SJSA1 (cell line): ENCODE measurements at places on chromosomes 2 and 18. TPM values are rescaled to one million over a fixed set of nuclear protein-coding genes. Genes with fewer than 3 reads are reported as not detected.
A peak's percentile ranks its signal among the peaks of the same experiment; 100 is the strongest.

GRCh38 chr18:34221971-34222306 lies 2.8 kb downstream of the NOL4 start:
- DNase-seq, result no peak
- peaks cover 11% of the 10 kb centered on the region for H3K4me1 ChIP-seq
- H3K36me3 ChIP-seq, result no peaks in the 10 kb centered on the region
- H3K27me3 ChIP-seq, result peaks cover 75% of the 10 kb centered on the region

DNA sequence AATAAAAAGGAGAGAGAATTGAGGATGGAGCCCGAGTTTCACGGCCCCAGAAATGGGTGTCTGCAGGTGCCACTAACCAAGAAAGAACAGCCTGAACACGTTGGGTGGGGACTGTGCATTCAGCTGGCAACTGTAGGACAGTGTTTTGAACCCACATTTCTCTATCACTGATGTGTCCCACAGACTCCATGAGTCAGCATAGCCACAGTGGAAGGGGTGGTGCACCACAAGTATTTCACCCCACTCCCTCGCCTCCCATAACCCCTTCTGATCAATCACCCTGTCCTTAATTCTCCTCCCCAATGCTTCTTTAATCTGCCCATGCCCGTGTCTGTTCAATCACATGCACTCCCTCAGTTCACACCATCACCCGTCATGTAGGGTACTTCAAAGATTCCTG lies 291.5 kb downstream of the ZNF516 start:
- no peaks in the 10 kb centered on the region for H3K36me3 ChIP-seq
- H3K27me3 ChIP-seq, result no peaks in the 10 kb centered on the region; the same call in 1 of the 2 replicates
- H3K4me3 ChIP-seq, result no peak overlapping the region
- DNase-seq, result no peak

GRCh38 chr2:148939271-148939670 lies 64.2 kb downstream of the KIF5C start:
- H3K4me1 ChIP-seq, result no peaks in the 10 kb centered on the region
- no peak overlapping the region for H3K27ac ChIP-seq
- H3K27me3 ChIP-seq, result 0 out of 2 replicates have a peak, but pooled peaks cover 4% of the 10 kb centered on the region
- H3K36me3 ChIP-seq, result no peaks in the 10 kb centered on the region
- H3K4me3 ChIP-seq, result no peak overlapping the region

GRCh38 chr18:6948281-6949055 lies 169.1 kb downstream of the LAMA1 start:
- no peak overlapping the region for H3K27ac ChIP-seq
- no peaks in the 10 kb centered on the region for H3K27me3 ChIP-seq
- DNase-seq, result no peak
- no peak overlapping the region for H3K4me3 ChIP-seq

The ZNF532 gene
- total RNA-seq, result 31.1 and 52.6 TPM in 2 replicates

- no peak overlapping the region for H3K27ac ChIP-seq
- no peak overlapping the region for H3K4me3 ChIP-seq
- no peak for DNase-seq
- H3K27me3 ChIP-seq, result no peaks in the 10 kb centered on the region
Measured at GRCh38 chr2:108459441-108459840, 10.4 kb downstream of the GCC2 start.

- H3K36me3 ChIP-seq, result no peaks in the 10 kb centered on the region
- H3K4me1 ChIP-seq, result peaks cover 26% of the 10 kb centered on the region
- H3K27me3 ChIP-seq, result no peaks in the 10 kb centered on the region
- DNase-seq, result no peak
- no peak overlapping the region for H3K27ac ChIP-seq
Measured at GRCh38 chr2:100008956-100009355, 133.4 kb downstream of the AFF3 start.

The LIMS1 gene
- 106 and 169 TPM in 2 replicates for total RNA-seq

The DCC gene
- total RNA-seq, result not detected in 2 replicates

The LIPG gene
- 2.0 and 2.2 TPM in 2 replicates for total RNA-seq

DNA sequence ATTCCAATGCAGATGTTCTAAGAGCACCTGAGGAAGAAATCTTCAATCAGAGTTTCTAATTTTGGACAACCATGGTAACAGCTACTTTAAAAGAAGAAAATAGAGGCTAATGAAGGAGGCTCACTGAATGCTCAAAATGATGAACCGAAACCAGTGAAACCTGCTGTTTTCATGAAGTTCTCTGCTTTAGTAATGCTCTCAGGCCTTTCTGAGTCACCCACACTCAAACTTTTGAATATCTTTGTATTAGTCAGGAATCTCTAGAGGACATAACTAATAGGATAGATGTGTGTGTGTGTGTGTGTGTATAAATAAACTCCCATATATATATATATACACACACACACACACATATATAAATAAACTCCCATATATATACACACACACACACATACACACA lies 76.9 kb upstream of the RIT2 start:
- H3K27ac ChIP-seq, result no peak overlapping the region
- no peaks in the 10 kb centered on the region for H3K27me3 ChIP-seq

- H3K27ac ChIP-seq, result no peak overlapping the region
- DNase-seq, result no peak
- no peaks in the 10 kb centered on the region for H3K36me3 ChIP-seq
- no peaks in the 10 kb centered on the region for H3K4me1 ChIP-seq
Measured at GRCh38 chr2:221969087-221969829, 329.5 kb downstream of the PAX3 start.

- H3K4me1 ChIP-seq, result peaks cover 55% of the 10 kb centered on the region
- peaks cover 86% of the 10 kb centered on the region for H3K36me3 ChIP-seq
- H3K27ac ChIP-seq, result peak overlapping the region; percentile 77
- H3K27me3 ChIP-seq, result no peaks in the 10 kb centered on the region
- no peak overlapping the region for H3K4me3 ChIP-seq
- no peak for DNase-seq
Measured at GRCh38 chr2:105387225-105387624, 11.6 kb downstream of the FHL2 start.

GRCh38 chr2:197784956-197785941 lies at the start of gene BOLL:
Gene BOLL, minus strand, starts transcription at chr2:197785319. Its CDS starts 3,469 bp downstream, at chr2:197781850.
- DNase-seq, result peak; percentile 41
- no peaks in the 10 kb centered on the region for H3K4me1 ChIP-seq
- H3K36me3 ChIP-seq, result no peaks in the 10 kb centered on the region
- no peak within 1 kb of the TSS for H3K4me3 ChIP-seq
- H3K27ac ChIP-seq, result no peak within 1 kb of the TSS

DNA sequence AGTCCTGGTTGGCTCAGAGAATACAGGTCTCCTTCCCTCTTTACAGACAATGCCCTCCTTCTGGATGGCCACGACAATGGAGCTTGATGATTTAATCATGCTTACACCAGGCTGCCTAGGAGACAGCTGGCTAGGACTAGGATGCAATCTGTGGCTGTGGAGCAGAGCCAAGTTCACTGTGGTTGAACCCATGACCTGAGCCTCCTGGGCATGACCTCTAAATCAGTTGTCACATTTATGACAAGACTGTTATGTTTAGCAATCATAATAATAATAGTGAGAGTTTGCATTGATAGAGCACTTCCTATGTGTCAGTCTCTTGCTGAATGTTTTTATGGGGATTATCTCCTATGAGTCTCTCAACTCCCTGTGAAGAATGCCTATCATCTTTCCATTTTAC lies 244.1 kb downstream of the ICOS start:
- no peaks in the 10 kb centered on the region for H3K36me3 ChIP-seq
- H3K4me3 ChIP-seq, result no peak overlapping the region
- no peaks in the 10 kb centered on the region for H3K27me3 ChIP-seq
- no peak for DNase-seq
- no peak overlapping the region for H3K27ac ChIP-seq

DNA sequence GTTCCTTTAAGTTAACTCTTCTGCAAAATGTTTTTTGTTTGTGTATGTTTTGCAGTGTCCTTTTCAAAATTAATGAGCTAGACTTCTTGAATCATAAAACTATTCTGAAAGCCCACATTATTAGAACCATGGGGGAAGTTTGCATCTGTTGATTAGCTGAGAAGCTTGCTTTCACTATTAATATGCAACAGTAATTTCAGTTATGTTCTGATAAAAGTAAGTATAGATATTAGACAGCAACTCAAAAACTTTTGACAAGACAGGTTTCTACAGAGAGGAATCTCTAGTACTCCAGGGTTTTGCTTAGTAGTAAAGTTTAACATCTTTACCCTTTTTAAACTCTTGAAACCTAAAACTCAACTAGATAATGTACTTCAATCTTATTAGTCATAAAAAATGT lies 147.8 kb downstream of the UBE2E3 start:
- H3K4me3 ChIP-seq, result no peak overlapping the region
- H3K27ac ChIP-seq, result no peak overlapping the region
- H3K27me3 ChIP-seq, result no peaks in the 10 kb centered on the region
- peaks cover 7% of the 10 kb centered on the region for H3K4me1 ChIP-seq
- H3K36me3 ChIP-seq, result no peaks in the 10 kb centered on the region

DNA sequence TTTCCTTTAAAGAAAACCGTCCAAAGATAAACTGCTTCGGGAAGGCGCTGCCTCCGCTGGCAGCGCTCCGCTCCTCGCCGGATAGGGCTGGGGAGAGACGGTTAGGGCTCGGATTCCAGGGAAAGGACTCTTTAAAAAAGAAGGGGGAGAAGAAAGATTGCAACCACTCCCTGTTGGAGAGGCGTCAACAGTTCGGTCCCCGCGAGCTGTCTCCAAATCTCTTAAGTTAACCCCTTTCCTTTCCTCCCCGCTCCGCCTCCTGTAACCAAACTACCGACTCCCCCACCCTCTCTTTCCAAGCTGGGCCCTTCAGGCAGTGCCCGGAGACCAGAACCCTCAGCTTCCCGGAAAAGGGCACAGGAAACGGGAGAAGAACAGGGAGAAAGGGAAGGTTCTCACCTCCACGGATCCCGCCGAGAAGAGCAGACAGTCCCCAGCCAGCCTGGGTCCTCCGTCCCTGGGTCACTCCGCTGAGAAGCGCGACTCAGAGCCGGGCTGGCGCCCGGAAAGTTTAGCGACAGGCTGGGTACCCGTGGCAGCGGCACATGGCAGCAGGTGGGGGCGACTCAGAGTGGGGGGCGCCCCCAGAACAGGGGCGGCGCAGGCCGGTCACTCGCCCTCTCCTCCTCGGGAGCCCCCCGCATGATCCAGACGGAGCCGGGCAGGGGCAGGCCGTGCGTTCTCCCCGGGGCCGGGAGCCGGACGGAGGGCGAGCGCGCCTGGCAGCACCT lies 675 bp downstream of the FZD5 start:
- peaks cover 12% of the 10 kb centered on the region for H3K4me1 ChIP-seq
- peaks cover 10% of the 10 kb centered on the region for H3K36me3 ChIP-seq
- no peaks in the 10 kb centered on the region for H3K27me3 ChIP-seq
- peak; percentile 55 for DNase-seq
- H3K27ac ChIP-seq, result no peak overlapping the region

The CTAGE1 gene
- total RNA-seq, result 0.11 TPM in 1 of 2 replicates, not detected in the other
